ENCODE measurements at places on chromosomes 5 and 9.

DNA sequence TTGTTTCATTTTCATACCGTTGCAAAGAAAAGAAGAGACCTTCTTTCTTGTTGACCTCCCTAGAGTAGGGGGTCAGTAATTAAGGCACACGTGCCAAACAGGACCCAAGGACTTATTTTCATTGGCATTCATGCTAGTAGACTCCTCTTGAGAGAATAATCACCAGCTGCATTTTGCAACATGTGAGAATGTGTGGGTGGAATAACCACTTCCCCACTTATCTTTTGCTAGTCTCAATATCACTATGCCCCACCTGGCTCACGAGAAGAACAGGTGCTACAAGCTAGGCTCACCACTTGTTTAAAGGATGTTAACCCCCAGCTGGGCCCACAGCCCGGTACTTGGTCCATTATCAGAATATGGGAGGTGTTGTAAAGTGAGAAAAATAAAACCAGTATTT, 460.7 kb upstream of the MEF2C start:
- DNase-seq = no peak

DNA sequence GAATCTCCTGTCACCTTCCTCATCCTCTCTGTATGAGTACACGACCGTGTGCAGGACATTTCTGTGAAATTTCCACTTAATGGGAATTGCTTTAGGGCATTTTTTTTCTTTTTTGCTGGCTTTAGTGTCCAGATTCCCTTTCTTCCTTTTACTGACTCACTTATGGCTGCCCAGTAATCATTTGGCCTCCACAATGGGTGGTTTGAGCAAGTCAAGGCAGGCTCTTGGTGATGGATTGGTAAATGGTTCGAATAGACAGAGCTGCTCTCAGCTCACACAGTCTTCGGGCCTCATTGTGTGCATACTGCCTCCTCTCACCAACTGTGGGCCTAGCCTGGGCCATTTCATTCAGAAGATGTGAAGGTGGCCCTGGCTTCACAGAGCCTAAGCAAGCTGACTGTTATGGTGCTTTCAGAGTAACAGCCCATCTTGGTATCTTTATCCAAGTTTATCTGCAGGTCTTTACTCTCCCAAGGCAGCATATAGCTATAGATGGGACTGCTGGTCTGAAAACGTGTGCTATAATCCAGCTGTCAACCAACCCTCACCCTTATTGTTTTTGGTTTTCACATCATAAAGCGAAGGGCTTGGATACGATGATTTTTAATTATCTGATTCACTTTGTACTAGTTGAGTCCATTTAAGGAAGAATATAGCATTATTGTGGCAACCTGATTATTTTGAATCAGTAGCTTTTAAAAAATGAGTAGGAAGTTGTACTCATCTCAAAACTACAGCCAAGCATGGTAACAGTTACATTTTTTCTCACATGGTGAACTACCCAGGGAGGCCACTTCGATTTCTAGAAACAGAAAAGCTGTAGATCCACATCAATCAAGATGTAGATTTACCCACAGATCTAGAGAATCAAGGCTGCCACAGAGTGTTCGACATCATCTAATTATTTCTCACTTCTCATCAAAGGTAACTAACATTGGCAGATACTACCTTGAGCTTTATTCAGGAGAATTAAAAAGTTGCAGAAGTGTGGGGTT, 50.4 kb upstream of the CKMT2 start:
- no peak for DNase-seq

DNA sequence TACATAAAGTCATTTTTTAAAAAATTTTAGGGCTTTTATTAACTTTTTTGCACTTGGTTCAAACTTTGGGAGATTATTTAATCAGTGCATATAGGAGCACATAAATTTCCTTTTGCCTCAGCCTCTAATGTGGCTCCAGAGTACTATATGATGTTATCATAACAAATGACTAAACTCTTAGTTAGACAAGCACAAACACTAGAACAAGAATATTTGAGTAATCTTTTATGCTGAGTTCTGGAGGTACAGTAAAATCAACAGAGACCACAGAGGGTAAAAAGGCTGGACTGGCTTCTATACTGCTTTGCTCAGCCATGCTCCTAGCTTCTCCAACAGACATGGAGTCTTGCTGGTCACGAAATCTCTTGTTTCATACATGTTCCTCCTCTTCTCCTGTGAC, 52.5 kb upstream of the SGCD start:
- DNase-seq = no peak

GRCh38 chr5:61625681-61626621, 293.9 kb downstream of the ZSWIM6 start:
- DNase-seq = peak; percentile 19

GRCh38 chr9:34519321-34520020, 3.3 kb downstream of the ENHO start:
- DNase-seq = no peak

- peak; percentile 43 for DNase-seq
Measured at GRCh38 chr9:123353984-123354591, 1.9 kb upstream of the CRB2 start.

DNA sequence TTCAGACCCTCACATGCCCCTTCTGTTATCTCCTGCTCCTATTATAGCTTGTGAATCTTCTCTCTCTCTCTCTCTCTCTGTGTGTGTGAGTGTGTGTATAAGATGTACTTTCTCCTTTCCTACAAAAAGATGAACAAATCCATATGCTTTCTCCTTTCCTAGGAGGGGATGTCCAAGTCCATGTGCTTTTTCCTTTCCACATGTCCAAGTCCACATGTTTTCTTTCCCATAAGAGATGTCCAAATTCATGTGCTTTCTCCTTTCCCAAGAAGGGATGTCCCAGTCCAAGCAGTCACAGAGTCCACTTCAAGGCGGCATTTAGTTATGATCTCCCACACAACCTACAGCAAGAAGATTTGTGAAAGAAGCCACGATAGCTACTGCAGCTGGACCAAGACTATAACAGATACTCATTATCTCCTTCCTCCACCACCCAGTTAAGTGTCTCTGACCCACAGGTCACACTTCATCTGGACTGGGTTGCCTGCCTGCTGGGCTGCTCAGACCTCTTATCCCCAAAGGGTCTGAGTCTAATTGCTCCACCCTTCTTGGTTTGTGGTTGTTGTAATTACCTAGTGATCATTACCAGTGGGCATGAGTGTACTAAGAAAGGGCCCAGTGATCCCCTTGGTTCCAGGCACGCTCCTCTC, 18.4 kb upstream of the FOXI1 start:
- DNase-seq = no peak

- no peak for DNase-seq
Measured at GRCh38 chr5:68454766-68455165, 239.2 kb downstream of the PIK3R1 start.

DNA sequence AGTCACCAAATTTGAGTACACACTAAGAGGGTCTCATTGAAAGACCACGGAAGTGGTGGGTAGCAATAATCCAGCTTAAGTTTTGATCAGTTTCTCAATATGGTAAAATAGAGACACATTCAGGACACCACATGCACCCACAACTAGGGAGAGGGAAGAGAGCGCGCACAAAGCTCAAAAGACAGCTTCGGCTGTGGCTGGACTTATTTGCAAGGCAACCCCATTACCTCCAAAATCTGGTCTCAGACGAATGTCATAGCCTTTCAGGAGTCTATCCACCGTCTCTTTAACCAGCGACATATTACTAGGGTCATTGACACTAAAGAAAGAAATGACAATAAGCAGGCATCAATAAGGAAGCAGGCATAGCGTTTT, 443 bp downstream of the GABRB2 start:
- no peak for DNase-seq

DNA sequence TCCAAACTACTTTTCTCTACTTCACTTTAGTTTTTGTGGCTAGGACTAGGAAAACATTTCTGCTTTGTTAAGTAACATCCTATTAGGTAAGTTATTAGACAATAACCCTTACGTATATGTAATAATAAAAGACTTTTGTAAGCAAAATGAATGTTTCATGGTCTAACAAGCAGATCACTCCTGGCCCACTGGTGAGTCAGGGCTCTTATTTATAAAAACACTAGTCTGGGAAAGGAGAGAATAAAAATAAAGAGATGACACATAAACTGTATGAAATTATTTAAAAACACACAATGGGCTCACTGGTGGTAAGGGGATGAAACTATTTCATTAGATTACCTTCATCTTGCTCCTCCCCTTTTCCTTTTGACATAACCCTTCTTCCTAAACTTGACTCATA, 2212.2 kb upstream of the ACO1 start:
- no peak for DNase-seq

GRCh38 chr5:158736150-158736870, 363.4 kb downstream of the EBF1 start:
- no peak for DNase-seq

GRCh38 chr5:96902876-96903275, 26.6 kb downstream of the ERAP2 start:
- DNase-seq = no peak

GRCh38 chr5:12647613-12648012, 743.4 kb upstream of the CTNND2 start:
- no peak for DNase-seq

DNA sequence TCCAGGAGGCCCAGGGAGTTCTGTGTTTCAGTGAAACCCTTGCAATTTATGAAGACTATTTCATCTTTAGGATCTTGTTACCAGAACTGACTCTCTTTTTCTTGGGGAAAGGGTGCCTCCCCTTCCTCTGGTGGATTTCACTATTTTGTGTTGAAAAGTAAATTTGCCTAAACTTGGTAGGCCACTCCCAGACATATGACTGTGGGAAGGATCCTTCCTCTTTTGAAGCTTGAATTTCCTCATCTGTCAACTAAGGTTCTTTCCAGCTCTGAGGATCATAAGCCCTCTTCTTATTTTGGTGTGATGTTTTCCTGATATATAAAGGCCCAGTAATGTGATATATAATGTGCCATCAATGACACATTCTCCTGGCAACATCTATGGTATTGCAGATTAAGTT, 59.1 kb upstream of the ZFAND5 start:
- DNase-seq = peak; percentile 11

GRCh38 chr9:128007566-128008138, 26.9 kb upstream of the EEIG1 start:
- DNase-seq = peak; percentile 94

DNA sequence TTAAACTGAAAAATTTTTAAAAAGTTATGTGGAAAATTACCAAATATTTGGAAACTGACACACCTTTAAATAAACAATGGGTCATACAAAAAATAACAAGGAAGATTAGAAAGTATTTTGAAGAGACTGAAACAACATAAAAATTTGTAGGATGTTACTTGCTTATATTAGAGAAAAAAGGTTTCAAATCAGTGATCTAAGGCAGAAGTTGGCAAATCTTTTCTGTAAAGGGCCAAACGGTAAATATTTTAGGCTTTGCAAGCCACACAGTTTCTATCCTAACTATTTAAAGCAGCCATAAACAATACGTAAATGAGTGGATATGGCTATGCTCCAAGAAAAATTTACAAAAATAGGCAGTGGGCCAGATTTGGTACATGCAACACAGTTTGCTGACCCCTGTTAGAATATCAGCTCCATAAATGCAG, 81.3 kb downstream of the OXCT1 start:
- no peak for DNase-seq

DNA sequence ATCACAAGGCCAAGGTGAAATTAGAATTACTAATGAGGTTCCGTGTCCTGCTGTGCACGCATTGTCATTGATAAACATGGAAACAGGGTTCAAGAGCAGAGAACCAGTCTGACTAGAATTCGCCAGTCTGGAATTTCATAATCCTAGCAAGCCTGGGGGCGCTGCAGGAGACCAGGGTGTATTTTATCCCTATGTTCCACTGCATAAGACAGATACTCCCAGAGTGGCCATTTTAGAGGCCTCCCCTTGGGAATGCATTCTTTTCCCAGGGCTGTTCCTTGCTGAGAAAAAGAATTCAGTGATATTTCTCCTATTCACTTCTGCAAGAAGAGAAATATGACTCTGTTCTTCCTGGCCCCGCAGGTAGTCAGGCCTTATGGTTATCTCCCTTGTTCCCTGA, 1387.7 kb downstream of the MAT2B start:
- no peak for DNase-seq

DNA sequence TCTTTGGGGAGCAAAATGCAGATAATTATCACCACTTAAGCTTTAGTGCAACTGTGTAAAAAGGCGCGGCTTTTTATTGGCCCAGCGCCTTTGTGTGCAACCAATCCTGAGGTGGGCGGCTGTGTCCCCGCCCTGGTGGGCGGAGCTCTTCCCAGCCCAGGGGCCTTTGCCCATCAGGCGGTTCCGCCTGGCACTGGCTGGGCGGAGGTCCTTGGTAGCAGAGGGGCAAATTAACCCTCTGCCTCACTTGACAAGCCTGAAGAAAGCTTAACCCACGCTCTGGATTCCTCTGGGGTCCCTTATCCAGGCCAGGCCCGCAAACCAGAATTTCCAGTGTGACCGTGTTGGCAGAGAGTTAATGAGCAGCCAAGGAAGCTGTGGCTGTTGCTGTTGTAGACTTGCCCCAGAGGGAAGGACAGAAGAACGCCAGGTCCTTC, 12.8 kb upstream of the NIPAL4 start:
- no peak for DNase-seq

- no peak for DNase-seq
Measured at GRCh38 chr5:172455511-172456061, 1.3 kb upstream of the SH3PXD2B start.

- no peak for DNase-seq
Measured at GRCh38 chr9:88372103-88372654, 16.1 kb upstream of the SPIN1 start.

DNA sequence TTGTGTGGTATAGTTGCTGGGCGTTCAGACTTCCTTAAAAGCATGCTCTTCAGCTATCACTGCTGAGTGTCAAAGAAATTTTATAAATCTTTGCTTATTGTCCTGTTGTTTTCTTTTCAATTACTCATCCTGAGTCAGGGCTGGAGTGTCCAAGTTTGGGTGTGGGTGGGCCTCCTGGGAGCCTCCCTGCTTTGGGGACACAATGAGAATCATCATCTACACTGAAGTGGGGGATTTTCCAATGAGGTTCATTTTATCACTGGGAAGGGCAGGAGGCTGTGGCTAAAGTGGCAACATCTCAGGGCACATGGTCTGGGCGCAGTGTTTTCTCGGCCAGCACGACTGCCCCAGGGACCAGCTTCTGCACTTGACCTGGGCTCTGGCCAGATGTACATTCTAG, 19.5 kb downstream of the GFPT2 start:
- no peak for DNase-seq

GRCh38 chr5:127517110-127517479, 345 bp upstream of the PRRC1 start:
- no peak for DNase-seq

DNA sequence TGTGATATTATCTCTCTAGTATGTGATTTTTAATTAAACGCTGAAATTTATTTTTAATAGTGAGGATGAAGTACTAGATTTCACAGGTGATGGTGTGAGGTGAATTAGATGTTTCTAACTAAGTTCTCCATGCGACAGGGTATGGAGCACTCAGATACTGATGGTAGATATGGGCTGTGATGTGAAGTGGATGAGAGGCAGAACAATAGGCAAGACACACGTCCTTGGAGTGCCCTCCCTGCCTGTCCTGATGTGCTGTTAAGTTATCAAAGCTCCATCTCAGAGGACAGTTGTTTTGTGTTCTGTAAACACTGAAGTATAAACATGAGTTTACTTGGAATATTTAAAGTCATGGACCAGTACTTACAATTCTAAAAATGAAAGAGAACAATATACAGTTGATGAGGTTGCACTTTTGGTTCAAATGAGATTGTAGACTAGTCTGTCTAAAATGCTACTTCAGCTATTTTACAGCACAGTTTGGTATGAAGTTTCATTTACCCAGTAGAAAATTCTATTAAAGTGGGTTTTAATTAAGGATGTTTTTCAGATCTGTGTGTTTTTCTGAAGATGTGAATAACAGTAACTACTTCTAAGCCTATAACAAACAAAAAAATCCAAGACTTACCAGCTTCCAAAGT, 64.2 kb downstream of the C7 start:
- DNase-seq = no peak

All from CD4-positive, alpha-beta T cell treated with Interleukin-17A for 1 hour (primary cell).